ENCODE measurements at places on chromosomes 2 and 18. TPM values are rescaled to one million over a fixed set of nuclear protein-coding genes. Genes with fewer than 3 reads are reported as not detected.

DNA sequence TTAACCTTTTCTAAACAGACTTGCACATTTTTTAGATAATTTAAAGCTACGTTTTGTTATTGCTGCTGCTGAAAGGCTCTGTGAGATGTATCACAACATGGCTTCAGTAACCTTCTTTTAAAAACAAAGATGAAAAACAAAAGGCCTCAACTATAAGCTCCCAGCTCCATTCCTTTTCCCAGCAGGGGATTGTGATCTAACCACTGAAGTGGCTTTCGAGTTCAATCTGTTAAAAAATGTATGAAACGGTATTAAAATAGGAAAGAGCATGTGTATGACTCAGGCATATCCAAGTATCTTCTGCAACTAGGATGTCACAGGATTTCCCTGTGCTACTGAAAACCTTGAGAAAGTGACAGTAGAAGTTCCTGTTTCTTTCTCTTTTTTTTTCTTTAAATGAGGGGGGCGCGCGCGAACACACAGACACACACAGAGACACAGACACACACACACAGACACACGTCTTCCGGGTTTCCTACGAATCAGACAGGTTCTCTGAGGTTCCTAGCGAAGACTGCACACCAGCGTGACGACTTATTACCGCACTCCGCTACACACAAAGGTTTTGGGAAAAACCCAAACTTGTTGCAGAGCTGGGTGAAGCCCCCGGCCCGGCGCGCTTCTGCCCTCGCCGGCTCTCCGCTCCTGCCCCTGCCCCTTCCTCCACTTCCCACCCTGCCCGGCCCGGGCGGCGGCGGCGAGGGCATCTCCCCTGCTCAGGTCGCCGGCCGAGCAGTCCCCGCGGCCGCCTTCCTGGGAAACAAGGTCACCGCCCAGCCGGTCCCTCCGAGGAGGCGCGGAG, 86.8 kb downstream of the RBMS1 start:
- peak; percentile 76 for DNase-seq

NOSTRIN gene
- not detected for total RNA-seq

KCNIP3 gene
- 6.4 TPM for total RNA-seq

CFAP65 gene
- not detected for total RNA-seq

GRCh38 chr18:22303927-22304326, 113.8 kb downstream of the CTAGE1 start:
- DNase-seq: no peak

DNA sequence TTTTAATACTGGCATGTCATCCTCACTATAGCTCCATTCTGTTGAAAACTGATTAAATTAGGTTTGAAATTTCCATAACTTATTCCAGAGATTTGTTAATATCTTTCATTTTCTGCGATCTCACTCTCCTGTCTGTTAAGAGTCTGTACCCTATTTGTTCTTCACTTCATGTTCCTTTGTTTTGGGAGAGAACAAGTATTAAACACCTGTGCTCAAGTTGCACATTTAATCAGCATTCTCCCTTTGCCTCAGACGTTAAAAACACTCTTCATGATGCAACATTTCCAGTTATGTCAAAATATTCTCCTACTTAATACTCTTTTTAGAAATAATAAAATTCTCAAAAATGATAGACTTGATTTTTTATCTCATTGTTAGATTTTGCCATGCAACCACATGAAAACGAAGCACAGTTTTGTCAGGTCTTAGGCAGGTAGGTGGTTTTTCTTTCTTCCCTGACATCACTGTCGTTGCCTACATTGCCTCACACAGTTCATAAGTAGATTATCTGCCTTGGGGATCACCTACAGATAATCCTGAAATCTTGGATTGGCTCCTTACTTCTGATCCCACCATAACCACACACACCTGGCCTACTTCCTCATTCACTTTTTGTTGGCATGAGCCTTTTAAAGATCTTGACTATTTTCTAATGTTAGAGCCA, 109.9 kb downstream of the GAREM1 start:
- no peak for DNase-seq

DNA sequence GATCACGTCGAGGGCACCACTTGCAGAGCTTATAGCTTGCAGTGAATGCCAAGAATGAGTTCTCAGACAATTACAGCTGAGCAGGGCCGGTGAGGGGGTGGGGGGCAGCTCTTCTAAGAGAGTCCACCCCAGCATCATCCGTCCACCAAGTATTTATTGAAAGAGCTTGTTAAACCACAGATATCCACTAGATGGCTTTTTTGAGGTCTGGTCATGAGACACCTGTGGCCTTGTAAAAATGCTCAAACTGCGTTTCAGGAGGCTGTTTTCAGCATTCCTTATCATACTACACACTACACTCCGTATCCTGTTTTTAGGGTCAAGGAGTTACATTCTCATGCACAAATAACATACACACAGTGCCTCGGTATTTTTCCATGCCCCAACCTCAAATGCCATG, 51.5 kb downstream of the DNAJC10 start:
- DNase-seq: no peak

DNA sequence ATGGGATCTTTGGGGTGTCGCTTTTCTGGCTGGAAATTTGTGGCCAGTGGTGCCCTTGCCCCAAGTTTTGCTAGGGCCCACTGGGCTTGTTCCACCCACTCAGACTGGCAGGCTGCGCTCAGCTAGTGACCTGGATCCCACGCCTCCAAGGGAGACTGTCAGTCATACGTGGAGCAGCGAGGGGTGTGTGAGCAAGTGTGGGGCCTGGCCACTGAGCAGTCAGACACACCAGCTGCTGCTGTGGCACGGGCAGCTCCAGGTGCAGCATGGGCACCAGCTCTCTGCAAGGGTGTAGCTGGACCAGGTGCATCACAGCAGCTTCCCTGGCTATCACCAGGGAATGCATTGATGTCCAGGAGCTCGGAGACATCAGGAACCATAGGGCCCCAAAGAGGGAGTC, 327.0 kb downstream of the NR4A2 start:
- DNase-seq: no peak

DNA sequence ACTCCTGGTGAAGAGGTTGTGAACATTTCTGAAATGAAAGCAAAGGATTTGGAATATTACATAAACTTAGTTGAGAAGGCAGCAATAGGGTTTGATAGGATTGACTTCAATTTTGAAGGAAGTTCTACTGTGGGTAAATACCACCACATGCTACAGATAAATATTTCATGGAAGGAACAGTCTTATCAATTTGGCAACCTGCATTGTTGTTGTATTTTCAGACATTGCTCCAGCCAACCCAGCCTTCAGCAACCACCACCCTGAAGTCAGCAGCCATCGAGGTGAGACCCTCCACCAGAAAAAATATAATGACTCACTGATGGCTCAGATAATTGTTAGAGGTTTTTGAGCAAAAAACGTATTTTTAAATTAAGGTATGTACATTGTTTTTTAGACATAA, 10.0 kb downstream of the RDH14 start:
- no peak for DNase-seq
